ENCODE measurements at places on chromosomes 6 and 20. TPM values are rescaled to one million over a fixed set of nuclear protein-coding genes. Genes with fewer than 3 reads are reported as not detected.

DNA sequence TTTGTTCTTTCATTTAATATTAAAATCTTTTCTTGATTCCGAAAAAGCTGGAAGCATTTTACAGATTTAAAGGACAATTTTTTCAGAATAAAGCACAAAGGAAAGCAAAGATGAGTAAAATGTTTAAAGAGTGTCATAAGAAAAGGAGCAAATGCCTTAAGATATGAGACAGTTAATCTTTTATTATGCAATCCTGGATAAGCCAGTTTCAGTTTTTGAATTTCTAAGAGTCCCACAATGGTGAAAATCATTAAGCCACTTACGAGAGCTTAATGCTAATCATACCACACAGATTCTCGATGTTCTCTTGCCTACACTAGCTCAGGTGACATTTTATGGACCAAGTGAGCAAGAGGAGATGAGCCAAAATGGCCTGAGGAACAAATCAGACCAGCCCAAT lies 103.7 kb upstream of the RNF217 start:
- DNase-seq, result no peak

- no peak for DNase-seq
Measured at GRCh38 chr20:61998343-61999121, 67.1 kb downstream of the TAF4 start.

GRCh38 chr6:152273002-152273401 lies 364.2 kb downstream of the SYNE1 start:
- no peak for DNase-seq

- no peak for DNase-seq
Measured at GRCh38 chr20:56467968-56468315, 485 bp upstream of the RTF2 start.

DNA sequence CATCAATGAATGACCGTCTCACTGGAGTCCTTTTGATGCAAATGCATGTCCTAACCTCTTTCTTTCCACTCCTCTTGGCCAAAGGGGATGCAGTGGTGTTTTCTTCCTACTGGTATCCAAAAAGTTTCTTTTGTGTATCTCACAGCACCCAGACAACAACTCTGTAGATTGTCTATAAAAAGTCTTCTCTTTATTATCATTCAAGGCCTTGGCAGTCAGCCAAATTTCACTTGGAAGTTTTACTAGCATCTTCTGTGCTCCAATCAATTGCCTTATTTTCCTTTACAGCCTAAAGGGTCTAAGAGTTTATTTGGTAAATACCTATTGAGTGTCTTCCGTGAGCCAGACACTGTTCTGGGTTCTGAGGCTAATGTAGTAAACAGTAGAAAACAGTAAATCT lies 150.2 kb upstream of the RNF217 start:
- DNase-seq, result no peak

EEF1A2 gene
- total RNA-seq, result 203 TPM

DNA sequence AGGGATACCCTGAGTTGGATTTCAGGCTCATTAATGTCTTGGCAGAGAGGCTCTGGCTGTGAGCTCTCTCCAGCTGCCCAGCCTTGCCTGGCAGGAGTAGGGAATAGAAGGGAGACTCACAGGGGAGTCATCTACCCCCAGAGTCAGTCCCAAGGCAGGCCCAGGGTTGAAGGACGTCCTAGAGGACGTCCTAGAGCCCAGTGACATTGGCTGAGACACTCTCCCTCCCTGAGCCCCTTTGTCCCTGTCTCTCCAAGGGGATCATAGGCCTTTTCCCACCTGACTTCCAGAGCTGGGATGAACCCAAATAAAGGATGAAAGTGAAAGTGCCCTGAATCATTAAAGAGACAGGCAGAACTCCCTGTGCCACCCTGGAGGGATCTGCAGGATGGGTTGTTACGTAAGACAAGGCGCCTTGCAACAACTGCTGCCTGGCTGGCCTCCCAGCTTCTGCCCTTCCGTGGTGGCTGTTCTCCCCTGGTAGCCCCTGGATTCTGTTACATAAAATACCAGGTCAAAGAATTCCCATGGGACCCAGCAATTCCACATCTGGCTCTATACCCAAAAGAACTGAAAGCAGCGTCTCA lies 53.6 kb upstream of the SIRPA start:
- no peak for DNase-seq

F13A1 gene
- total RNA-seq, result not detected

OPRM1 gene
- total RNA-seq, result not detected
